ENCODE measurements at places on chromosomes 6 and 20.

- no peak for DNase-seq
These were observed 82.0 kb upstream of the TRAF3IP2 start for GRCh38 chr6:111687652-111688051.

DNA sequence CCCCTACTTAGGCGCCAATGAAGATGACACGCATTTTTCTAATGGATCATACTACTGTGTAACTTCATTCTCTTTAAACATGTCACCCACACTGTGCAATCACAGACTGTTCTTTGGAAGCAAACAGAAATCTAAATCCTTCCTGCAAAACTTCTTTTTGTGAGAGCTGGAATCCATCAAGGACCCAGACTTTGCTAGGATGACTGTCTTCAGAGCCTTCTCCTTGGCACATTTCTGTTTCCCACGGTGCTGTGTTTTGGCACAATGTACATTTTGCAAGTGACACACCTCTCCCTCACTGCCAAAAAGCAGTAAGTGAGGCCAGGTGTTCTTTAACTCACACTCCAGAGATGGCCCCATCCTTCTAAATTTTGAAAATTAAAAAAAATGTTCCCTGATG, 21.7 kb upstream of the TAGAP start:
- DNase-seq, result no peak

DNA sequence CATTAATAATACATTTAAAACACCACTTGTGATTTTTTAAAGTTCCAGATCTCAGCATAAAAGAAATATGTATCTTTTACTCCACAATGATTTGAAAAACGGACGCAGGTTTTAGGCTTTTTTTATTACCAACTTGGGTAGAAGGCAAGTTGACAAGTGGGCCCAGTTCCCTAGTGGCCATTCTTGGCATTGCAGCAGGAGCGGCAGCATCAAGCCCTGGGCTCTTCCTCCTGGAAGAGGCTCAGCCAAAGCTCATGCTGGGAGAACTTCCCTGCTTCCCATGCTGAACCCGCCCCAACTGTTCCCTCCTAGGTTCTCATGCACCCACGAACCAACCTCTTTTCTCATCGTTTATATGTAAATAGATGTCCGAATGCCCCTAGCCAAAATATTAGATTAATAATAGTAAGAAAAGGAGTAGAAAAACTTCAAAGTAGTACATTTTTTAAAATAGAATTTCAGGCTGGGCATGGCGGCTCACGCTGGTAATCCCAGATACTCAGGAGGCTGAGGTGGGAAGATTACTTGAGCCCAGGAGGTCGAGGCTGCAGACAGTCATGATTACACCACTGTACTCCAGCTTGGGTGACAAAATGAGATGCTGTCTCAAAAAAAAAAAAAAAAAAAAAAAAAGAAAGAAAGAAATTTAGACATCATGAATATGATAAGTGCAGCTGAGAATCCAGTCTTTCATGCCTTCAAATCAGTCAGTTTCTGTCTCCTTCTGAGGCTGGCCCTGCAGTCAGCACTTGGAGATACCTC, 18.2 kb upstream of the MYB start:
- no peak for DNase-seq

GRCh38 chr6:15888798-15889772, 226.3 kb upstream of the DTNBP1 start:
- DNase-seq, result no peak

DNA sequence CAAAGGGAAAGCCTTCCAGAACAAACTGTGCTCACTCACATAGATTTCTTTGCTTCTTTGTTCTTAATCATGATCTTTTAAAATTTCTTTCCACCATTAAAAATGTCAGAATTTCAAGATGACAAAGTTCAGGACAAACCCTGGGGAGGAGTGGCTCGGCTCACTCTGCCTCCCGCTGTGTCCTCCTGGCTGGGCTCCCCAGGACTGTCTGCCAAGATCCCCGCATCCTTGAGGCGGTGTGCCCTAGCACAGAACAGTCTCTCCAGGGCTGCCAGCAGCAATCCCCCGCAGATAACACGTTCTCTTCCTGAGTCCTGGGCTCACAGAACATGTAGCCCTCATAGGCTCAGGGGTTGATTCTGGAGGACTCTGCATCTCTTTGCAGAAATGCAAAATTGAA, 98.4 kb upstream of the KCNG1 start:
- no peak for DNase-seq

DNA sequence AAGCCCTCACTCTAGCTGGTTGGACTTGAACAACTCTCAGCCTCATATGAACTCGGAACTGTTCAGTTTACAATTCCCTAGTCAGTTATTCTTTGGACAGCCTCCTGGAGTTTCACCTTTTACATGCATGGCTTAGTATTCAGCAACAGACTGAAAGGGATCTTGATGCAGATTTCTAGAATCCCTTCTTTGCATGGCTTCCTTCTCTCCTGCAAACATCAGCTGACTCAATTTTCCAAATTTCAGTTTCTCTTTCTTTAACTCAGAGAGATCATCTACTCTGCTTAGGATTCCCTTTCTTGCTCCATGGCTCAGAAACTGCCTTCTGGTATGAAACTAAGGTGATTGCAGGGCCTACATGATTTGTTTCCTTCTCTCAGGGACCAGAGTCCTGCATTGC, 99.6 kb downstream of the CEP57L1 start:
- DNase-seq, result no peak

- peak; percentile 68 for DNase-seq
These were observed 20.6 kb upstream of the HLA-F start for GRCh38 chr6:29702519-29703103.

DNA sequence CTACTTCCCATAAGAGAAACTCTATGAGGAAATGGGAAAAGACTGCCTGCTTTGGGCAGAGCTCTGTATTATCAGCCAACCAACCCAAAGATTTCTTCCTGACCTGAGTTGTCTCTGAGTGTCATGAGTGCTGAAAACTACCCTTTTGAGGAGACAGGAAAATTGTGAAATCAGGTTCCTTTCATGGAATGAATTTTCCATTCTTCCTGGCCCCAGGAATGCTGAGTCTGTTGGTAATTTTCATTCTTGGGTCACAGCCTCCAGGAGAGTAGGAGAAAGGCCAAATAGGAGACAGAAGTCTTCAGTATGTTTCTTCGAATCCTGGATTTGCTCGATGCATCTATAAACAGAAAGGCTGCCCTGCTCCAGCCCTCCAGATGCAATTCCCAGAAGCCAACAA, 53.6 kb downstream of the SCML4 start:
- no peak for DNase-seq

- DNase-seq, result no peak
These were observed 48.7 kb downstream of the IPCEF1 start for GRCh38 chr6:154307696-154308425.

- no peak for DNase-seq
These were observed 32.3 kb downstream of the AFDN start for GRCh38 chr6:167858842-167859664.
